Germinal center (tissue), 1 donor: ENCODE measurements at places on chromosomes 7 and 10.

DNA sequence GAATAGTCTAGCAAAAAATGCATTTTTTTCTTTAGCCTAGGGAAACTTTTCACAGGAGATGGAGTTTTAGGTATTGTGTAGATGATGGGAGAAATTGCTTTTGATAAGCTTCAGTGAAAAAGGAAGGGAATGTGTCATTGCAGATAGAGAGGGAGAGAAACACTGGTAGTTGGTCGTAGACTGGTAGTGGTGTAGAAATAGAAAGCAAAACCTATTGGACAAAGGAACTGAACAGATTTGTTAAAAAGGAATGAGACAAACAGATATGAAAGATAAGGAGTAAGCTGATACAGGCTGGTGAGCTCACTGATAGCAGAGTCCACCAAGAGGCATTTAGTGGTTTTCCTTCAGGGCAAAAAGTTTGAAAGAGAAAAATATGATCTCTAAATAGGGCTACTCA lies 94.3 kb downstream of the ZEB1 start:
- no peak for DNase-seq

GRCh38 chr10:114801411-114801813 lies 20.2 kb upstream of the FHIP2A start:
- DNase-seq, result no peak

DNA sequence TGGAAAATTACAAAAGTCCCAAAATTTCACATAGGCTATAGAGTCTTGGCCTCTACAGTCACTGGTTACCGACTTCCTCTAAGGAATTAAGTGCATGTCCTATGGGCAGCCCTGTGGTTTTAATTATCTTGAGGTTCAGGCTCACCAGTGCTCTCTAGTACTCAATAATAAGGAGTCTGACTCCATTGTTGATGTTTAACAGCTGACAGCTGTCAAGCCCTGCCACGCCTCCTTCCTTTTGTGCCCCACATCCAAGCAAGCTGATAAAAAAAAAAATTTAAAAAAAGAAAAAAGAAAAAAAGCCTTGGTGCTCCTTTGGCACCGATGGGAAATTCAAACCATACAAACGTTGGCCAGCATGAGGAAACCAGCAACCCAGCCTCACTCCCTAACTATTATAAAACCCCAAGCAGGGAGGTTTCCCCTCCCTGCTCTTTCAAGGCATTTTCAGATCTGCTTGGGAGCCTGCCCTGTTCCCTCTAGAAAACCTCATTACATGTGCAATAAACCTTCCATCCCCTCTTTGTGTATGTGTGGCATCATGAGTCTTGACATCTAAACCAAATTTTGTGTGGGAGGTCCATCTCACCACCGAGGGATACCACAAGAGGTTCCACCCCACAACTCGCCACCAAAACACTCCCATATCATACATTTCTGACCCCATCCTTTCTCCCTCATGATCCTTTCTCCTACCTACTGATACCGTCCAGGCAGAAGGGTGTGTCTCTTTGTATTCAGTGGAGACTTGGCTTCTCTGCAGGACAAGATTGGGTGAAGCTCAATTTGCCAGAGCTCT lies 70.9 kb upstream of the CCDC71L start:
- no peak for DNase-seq

DNA sequence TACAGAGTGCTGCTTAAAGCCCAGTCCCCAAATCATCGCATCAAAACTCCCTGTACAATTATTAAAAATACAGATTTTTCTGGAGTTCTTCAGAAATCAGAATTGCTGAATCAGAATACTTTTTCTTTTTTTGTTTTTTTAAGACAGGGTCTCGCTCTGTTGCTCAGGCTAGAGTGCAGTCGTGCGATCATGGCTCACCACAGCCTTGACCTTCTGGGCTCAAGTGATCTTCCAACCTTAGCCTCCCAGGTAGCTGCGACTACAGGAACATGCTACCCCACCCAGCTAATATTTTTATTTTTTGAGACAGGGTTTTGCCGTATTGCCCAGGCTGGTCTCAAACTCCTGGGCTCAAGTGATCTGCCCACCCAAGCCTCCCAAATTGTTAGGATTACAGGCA lies 3.9 kb downstream of the BBIP1 start:
- DNase-seq, result no peak

GRCh38 chr7:137609500-137609899 lies 237.3 kb downstream of the DGKI start:
- DNase-seq, result no peak

DNA sequence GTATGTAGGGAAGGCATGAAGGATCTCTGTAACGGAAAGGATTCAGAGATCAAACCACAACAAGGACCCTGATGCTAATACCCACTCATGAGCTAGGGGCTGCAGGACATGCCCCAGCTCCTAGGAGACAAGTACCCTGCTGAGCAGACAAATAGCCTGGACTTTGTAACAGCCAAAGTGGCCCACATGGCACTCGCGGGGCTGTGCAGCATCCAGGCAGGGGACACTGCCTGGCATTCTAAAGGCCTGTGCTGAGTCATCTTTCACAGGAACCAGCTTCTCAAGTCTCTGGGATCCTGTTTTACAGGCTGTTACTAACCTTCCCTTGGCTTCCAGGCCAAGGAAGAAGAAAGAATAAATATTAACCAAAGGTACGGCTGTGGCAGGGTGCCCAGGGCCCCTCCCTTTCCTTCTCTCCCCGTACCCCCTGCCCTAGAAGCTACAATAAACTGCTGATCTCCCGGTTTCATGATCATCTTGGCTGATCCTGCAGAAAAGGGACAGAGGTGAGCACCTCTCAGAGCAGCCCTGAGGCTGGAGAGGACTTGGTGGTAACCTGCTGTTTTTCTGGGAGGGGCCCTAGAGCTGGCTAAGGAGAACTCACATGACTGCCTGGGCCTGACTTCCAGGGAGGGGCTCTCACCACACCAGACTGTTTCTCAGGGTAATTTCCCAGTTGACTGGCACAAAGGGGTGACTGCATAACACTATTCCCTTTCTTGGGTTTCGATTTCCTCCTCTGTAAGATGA lies 4.2 kb upstream of the RPEL1 start:
- DNase-seq, result no peak

DNA sequence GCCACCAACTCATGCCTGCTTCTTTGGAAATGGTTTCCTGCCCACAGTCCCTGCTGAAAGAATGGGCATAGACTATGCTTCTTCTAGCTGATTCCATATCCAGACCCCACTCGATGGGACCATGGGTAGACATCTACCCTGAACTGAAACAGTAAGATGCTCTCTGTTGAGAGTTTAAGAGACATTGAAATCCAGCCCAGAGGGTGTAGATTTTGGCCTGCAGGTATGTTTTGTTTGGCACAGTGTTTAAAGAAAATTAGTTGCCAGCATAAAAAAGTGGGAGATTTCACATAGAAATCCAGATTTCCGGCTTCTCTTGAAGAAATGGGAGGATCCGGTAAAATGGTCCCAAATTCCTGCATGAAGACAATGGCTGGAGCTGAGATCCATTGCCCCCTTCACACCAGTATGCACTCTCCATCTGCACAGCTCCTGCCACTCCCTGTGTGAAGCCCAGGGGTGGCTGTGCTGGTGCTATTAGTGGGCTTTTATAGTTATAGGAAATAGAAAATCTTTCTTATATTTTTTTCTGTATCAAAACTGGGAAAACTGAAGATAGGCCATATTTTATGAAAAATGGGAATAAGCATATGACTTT lies 218.1 kb downstream of the PTEN start:
- no peak for DNase-seq

DNA sequence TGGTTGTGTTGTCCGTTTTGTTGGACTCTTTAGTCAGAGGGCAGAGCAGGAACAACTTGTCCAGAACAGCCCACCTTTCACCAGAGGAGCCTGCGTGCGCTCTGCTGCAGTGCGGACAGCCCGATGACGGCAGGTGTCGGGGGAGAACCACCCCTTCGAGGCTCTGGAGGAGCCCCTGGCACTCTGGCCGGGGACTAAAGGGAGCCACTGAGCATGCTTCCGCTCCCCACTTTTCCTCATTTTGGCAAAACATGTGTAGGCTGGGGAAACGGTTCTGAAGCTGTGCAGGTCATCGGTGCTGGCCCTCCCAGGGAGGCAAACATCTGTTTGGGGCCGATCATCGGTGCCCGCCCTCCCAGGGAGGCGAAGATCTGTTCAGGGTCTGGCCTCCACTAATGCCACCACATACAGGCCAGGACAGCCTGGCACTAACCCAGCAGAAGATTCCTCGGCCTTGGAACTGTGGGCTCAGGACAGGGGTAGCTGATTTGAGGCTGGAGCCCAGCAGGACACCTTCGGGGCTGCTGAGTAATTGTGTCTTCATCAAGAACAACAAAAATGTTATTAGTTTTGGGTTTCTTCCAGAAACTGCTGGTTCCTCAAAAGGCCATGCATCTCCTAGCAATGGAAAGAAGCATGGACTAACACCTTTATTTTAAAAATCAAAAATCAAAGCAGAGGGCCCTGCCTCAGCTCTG lies 124.4 kb upstream of the TCERG1L start:
- no peak for DNase-seq

- no peak for DNase-seq
These were observed 42.5 kb upstream of the TMEM213 start for GRCh38 chr7:138755331-138755747.

DNA sequence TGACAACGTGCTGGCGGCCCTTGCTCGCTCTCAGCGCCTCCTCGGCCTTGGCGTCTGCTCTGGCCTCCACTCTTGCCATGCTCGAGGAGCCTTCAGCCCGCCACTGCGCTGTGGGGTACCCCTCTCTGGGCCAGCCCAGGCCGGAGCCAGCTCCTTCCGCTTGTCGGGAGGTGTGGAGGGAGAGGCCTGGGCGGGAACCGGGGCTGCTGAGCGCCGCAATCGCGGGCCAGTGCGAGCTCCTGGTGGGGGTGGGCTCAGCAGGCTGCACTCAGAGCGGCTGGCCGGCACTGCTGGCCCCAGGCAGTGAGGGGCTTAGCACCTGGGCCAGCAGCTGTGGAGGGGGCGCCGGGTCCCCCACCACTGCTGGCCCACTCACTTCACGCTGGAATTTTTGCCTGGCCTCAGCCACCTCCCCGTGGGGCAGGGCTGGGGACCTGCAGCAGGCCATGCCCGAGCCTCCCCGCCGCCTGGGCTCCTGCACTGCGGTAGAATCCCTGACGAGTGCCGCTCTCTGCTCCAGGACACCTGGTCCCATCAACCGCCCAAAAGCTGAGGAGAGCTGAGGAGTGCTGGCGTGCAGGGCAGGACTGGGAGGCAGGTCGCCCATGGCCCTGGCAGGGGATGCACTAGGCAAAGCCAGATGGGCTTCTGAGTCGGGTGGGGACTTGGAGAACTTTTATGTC lies 372.2 kb upstream of the NRG3 start:
- DNase-seq, result no peak

DNA sequence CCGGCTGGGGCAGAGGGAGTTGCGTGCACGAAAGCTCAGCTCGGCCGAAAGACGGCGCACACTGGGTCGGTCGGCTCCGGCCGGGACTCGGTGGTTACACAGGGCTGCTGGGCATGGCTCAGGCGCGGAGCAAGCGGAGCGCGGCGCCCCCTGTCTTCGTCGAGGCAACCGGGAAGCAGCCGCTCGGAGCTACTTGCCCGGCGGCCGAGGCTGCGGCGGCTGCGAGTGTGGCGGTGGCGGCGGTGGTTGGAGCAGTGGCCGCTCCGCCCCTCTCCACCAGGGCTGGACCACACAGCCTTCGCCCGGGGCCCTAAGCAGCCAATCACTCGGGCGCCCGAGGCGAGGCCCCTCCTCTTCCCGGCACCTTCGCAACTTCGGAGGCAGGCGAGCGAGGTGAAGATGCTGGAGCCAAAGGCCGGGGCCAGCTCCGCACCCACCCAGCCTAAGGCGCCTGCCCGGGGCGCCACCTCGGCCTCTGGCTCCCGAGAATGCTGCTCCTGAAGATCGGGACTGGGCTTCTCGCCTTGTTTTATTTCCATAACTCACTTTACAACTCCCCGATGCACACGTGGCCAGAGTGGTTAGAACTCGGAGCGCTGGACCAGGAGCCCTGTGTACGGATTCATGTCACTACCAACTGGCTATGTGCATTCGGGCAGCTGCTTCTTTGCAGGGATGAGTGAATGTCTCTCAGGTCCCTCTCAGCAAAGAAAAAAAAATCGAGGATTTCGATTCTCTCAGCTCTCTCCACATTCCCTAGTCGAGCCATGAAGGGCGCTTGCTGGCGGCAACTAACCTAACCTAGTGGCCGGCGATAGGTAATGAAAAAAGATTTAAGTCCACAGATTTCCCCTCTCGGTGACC lies at the start of gene TLL2:
TSS of gene TLL2 (minus strand) at position 229 of the 864 bp plus-strand sequence. CDS start 241 bp downstream, outside the sequence.
- peak; percentile 87 for DNase-seq

GRCh38 chr10:49304137-49304536 lies 5.2 kb downstream of the C10orf71 start:
- no peak for DNase-seq

GRCh38 chr10:94416896-94417295 lies 14.6 kb downstream of the TBC1D12 start:
- no peak for DNase-seq

GRCh38 chr7:22787951-22788350 lies 34.7 kb downstream of the TOMM7 start:
- no peak for DNase-seq

GRCh38 chr7:31603046-31603445 lies 84.0 kb upstream of the PPP1R17 start:
- no peak for DNase-seq

DNA sequence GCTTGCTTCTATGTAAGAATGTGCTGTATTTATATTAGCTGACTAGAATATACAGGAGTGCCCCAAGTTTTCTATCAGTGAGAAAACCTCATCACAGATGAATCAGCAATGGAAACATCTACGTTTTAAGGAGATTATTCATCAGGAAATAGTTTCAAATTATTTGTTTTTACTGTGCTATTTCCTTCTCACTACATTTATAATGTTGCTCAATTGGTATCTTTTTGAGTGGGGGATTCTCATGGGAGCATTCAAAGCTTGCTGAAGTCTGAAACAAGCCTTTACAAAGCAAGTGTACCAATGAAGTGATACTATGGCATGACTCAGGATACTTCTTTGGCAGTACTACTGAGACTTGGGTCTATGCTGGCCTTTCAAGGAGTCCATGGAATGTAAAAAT lies 191.1 kb upstream of the SLC26A5 start:
- no peak for DNase-seq

GRCh38 chr7:103773726-103774125 lies 215.7 kb downstream of the RELN start:
- no peak for DNase-seq

DNA sequence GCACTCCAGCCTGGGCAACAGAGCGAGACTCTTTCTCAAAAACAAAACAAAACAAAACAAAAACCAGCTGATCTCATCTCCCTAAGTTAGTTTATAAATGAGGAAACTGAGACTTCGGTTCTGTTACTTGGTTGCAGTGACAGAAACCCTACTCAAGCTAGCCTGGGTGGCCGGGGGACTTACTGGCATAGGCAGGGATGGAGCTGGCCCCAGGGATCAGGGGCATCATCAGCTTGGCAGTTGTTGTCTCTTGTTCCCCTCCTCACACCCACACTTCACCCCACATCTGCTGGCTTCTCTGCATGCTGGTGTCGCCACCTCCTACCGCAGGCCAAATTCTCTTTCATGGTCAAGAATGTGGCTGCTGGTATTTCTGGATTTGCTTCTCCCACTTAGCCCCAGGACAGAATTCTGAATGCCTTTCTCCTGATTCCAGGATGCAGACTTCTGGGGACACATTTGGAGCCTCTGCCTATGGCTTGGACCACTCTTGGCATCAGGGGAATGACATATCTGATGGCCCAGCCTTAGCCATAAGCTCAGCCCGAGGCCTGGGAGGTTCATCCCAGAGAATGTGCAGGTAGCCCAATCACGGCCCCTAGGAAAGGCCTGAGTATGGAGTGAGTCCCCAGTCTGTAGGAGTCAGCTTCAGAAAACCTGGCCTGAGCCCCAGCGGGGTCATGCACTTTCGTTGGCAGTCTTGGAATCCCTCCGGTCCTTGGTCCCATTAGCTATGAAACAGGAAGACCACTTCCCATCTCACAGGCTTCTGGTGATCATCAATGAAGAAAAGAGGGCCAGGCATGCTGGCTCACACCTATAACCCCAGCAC lies 41.6 kb upstream of the CTBP2 start:
- DNase-seq, result no peak

- DNase-seq, result no peak
These were observed 98.7 kb downstream of the RNF216 start for GRCh38 chr7:5682551-5683279.
